ENCODE measurements at places on chromosomes 7 and 10. TPM values are rescaled to one million over a fixed set of nuclear protein-coding genes. Genes with fewer than 3 reads are reported as not detected.

TRIM56 gene
- total RNA-seq: 72.7 TPM

CYP2C9 gene
- total RNA-seq: not detected

SLC26A3 gene
- not detected for total RNA-seq

CXCL12 gene
- total RNA-seq: not detected

SUN3 gene
- not detected for total RNA-seq

FAM25C gene
- total RNA-seq: not detected

DNA sequence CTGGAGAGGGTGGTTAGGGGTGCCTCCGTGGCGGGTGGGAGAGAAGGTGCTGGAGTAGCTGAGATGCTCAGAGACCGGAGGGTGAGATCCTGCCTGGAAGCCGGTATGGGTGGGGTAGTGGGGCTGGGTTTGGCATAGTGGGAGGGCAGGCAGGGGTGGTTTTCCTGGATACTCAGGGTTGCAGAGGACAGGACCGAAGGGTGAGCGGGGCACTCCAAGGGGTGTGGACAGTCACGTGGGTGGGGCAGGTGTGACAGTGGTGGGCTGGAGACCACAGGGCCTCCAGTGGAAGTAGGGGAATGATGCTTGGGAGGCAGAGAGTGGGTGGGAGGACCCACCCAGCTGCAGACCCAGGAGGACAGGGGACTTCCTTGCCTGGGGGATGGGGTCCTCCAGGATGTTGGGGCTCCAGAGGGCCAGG, 1.9 kb downstream of the SCART1 start:
- DNase-seq: peak; percentile 14

GRCh38 chr7:37205451-37205850, 243.2 kb downstream of the ELMO1 start:
- no peak for DNase-seq

GRCh38 chr7:41108821-41109220, 594.1 kb downstream of the INHBA start:
- no peak for DNase-seq

- no peak for DNase-seq
Measured at GRCh38 chr10:8829592-8829991, 775.1 kb downstream of the GATA3 start.

DNA sequence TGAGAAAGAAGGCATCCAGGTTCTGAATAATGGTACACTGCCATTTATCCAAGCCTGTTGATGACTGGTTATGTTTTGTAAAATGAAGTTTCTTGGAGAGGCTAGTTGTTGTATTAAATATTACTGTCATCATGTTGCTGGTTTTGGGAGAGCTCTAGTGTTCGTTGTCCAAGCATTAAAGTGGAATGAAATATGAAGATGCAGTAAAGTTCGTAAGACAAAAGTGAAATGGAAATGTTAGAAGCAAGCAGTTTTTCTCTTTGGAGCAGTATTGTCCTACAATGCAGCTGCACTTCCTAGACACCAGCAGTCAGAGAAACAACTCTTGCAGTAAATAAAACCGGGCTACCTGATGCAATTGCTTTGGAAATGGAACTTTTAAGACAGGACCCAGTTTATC, 156.8 kb upstream of the FZD1 start:
- no peak for DNase-seq

GRCh38 chr10:69558559-69558958, 14.7 kb downstream of the NEUROG3 start:
- peak; percentile 57 for DNase-seq

GRCh38 chr7:151185762-151186639, 1.0 kb downstream of the ASB10 start:
- no peak for DNase-seq

GRCh38 chr7:134936893-134937510, 49.3 kb upstream of the AGBL3 start:
- no peak for DNase-seq

GRCh38 chr7:34612661-34613060, 45.4 kb upstream of the NPSR1 start:
- DNase-seq: no peak

GRCh38 chr7:151792086-151792485, 84.8 kb downstream of the PRKAG2 start:
- no peak for DNase-seq

DNA sequence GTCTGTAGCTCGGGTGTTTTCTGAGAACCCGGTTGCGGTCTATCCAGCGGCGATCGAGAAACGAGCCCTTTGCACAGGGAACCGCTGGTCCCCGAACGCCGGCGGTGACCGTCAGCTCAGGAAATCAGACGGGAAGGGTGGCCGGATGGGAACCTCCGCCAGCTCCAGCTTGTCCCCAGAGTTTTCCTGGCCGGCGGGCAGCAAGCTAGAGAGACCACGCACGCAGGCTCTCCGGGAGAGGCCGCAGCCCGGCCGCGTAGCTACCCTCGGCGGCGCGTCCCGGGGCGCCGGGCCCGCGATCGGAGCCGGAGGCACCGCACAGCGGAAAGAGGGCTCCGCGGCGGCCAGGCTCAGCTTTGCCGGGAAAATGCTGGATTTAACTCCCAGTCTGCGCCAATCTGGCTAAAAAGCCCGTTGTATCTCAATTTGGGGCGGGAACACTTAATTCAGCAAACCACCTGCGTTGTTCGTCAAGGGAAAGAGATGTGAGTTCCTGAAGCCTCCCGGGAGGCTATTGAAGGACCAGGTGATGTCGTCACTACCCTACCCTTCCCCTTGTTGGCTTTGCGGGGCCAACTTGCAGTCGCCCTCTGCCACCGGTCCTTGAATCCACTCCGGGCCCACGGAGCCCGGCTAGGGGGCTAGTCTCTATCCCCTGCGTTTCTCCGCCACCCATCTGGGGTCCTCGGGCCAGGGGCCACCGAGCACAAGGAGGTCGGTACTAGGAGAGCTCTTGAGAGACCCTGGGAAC, 859 bp upstream of the CH25H start:
- peak; percentile 32 for DNase-seq

DNA sequence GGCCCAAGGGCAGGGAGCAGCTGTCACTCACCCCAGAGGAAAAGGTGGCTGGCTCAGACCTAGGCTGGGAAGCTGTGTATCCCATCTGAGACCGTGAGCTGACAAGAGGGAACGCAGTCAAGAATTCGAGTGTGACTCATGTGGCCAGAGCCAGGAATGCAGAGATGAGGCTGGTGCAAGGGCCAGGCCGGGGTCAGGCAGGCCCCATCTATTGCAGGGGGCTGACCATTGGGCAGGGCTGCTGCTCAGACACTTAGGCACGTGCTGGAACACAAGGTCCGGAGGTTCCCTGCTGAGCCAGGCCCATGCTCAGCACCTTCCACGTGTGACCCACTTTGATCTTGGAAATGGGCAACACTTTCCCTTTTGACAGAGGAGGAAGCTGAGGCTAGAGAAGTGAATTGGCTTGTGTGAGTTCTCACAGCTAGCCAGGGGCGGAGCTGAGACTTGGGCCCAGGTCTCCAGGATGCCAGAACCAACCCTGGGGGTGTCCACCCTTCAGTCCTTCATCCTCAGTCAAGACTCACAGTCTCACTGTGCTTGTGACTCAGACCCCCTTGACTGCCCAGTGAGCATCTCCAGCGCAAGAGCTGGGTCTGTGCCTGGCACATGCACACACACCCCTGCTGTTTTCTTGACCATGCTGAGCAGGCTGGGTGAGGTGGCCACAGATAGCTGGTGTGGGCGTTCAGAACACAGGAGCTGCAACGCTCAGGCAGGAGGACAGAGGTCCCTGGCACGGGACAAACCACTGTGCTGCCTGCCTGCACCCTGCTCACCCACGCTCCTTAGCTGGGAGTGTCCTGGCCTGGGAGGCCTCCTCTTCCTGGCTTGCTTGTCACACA, 47.6 kb upstream of the PPIF start:
- no peak for DNase-seq

DNA sequence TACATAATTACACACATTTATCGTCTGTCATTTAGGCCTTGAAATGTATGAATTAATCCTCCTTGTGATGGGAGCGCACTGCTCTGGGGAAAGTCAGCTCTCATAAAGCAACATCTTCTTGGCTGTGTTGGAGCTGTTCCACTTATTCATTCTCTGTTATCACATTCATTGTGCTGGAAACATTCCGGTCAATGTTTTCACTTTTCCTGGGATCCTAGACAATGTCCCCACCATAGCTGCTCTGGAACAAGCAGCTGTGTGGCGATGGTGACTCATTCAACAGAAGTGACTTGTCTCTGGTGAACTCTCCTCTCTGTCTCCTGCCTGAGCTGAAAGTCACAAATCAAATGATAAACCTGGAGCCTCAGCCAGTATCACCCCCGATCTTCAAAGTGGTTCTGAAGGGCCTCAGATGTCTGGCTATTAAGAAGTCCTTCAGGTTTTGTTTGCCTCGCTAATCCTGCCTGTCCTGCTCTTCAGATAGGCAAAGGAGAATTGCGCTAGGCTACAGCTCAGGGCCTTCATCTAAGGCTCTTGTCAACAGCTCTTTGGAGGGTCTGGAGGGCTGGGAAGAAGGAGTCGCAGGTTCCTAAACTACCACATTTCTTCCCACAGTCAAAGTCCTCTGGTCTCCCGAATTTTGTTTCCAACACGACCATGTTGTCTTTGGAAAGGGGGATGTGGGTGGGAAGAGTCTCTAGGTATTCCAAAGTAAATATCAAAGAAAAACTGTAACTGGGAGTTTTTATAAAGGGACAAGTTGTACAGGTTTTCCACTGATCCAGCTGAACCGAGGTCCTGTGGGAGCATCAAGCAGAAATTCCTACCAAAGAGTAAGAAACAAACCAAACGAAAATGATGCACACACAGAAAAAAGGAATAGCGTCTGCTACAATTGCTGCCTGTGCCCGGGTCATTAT, 29.3 kb downstream of the KLF6 start:
- no peak for DNase-seq

- peak; percentile 53 for DNase-seq
Measured at GRCh38 chr10:102394801-102395399, 605 bp upstream of the NFKB2 start.

- no peak for DNase-seq
Measured at GRCh38 chr7:135210888-135211178, 493 bp downstream of the WDR91 start.

DNA sequence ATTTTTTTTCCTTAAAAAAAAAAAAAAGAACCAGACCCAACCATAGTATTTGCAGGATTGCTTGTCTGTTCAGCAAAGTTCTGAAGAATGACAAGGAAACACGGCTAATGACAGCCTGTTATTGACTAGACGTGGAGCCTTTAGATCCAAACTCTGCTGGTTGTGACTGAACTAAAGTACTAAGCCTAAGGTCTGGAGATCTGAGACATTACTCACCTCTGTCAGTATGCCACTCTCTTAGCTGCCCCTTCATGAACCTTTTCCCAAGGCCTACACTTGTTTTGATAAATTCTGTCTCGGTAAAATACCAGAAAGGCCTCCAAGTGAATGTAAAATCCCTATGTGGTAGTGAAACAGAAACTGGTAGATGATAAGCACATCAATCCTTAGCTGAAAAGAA, 101.0 kb downstream of the CABCOCO1 start:
- DNase-seq: no peak

Data from activated CD4-positive, alpha-beta memory T cell treated with anti-CD3 and anti-CD28 coated beads, Interleukin-2, amount 10 ng/mL, durations not matched to agents 7 days and 5 days (primary cell).